ENCODE measurements at places on chromosomes 3 and 15. TPM values are rescaled to one million over a fixed set of nuclear protein-coding genes. Genes with fewer than 3 reads are reported as not detected.

PTH1R gene
- 0.34 TPM for total RNA-seq

TEX55 gene
- total RNA-seq: not detected

DNA sequence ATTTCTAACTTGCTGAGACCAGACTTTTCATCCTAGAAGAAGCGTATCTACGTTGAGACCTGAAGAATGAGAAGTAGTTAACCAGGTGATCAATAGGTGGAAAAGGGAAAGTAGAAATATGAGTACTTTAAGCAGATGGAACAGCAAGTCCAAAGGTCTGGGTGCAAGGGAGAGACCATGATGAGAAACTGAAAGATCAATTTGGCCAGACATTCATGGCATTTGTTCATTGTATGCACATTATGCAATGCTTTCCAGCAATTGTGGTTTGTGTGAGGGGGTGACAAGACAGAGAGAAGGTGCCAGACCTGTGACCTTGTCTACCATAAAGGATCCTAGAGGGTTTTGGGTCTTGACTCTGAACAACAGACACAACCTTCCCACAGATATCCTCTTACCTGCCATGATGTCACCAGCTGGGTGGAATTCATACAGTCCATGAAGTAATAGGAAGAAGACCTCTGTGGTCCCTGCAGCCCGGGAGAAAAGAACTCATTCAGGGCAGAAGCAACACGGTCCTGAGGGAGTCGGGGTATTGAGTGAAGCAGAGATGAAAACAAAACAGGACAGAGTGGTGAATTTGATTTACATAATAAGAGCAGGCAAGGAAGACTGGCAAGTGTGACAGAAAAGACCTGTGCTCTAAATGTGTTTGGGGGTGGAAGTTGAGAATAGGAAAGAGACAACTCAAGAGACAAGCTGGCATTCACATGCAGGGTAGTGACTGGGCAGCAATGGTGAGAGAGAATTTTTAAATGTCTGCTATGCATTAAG lies 63.4 kb upstream of the PSMD6 start:
- H3K27me3 ChIP-seq: no peaks in the 10 kb centered on the region
- no peaks in the 10 kb centered on the region for H3K36me3 ChIP-seq
- DNase-seq: no peak

MLF1 gene
- 21.0 TPM for total RNA-seq

ACP3 gene
- total RNA-seq: not detected

GRCh38 chr15:50808728-50809127 lies 43.2 kb upstream of the SPPL2A start:
- H3K4me3 ChIP-seq: no peak overlapping the region
- H3K27ac ChIP-seq: no peak overlapping the region
- DNase-seq: no peak
- no peaks in the 10 kb centered on the region for H3K27me3 ChIP-seq
- no peaks in the 10 kb centered on the region for H3K4me1 ChIP-seq
